ENCODE measurements at places on chromosomes 6 and 20.

DNA sequence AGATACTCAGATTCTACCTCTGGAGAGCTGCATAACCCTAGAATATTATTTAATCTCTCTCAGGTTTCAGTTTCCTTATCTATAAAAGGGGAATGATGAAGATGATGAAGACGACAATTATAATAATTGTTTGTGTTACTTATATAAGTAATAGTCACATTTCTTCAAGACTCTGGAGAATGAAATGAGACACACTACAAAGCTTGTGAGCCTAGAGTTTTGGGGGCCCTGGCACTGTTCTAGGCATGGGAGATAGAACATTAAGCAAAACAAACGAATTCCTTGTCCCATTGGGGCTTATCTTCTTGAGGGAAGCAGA lies 5.4 kb upstream of the ZNF217 start:
- DNase-seq: no peak

- no peak for DNase-seq
Measured at GRCh38 chr6:87333033-87333432, 4.0 kb upstream of the GJB7 start.

- DNase-seq: no peak
Measured at GRCh38 chr20:58514321-58515232, 622 bp downstream of the APCDD1L start.

DNA sequence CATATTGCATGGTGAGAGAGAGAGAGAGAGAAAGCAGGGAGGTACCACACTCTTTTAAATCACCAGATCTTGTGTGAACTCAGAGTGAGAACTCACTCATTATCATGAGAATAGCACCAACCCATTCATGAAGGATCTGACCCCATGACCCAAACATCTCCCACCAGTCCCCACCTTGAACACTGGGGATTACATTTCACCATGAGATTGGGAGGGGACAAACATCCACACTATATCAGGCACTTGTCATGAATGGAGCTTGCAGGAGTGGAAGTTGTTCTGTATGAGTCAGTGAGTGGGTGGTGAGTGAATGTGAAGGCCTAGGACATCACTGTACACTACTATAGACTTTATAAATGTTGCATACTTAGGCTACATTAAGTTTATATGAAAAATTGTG lies 47.7 kb upstream of the RNF182 start:
- DNase-seq: no peak

DNA sequence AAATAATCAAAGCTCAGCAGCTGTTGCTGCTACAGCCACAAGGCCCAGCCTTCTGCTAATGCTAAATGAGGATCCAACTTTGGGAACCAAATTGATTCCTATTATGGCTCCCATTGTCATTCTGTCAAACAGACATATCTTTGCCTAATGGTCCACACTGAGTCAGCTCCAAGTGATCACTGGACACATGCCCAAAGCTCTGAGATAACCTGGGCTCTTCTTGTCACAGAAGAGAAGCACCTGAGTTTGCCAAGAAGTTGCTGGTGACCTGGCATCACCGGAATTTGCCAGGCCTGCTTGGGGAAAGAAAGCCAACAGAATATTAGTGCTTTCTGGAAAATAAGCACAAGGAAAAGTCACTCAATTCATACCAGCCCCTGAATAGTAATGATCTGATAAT lies 5.8 kb downstream of the TNFRSF21 start:
- no peak for DNase-seq

DNA sequence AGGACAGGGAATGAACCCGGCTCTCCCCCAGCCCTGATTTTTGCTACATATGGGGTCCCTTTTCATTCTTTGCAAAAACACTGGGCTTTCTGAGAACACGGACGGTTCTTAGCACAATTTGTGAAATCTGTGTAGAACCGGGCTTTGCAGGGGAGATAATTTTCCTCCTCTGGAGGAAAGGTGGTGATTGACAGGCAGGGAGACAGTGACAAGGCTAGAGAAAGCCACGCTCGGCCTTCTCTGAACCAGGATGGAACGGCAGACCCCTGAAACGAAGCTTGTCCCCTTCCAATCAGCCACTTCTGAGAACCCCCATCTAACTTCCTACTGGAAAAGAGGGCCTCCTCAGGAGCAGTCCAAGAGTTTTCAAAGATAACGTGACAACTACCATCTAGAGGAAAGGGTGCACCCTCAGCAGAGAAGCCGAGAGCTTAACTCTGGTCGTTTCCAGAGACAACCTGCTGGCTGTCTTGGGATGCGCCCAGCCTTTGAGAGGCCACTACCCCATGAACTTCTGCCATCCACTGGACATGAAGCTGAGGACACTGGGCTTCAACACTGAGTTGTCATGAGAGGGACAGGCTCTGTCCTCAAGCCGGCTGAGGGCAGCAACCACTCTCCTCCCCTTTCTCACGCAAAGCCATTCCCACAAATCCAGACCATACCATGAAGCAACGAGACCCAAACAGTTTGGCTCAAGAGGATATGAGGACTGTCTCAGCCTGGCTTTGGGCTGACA lies 28.8 kb upstream of the ZBP1 start:
- DNase-seq: no peak

DNA sequence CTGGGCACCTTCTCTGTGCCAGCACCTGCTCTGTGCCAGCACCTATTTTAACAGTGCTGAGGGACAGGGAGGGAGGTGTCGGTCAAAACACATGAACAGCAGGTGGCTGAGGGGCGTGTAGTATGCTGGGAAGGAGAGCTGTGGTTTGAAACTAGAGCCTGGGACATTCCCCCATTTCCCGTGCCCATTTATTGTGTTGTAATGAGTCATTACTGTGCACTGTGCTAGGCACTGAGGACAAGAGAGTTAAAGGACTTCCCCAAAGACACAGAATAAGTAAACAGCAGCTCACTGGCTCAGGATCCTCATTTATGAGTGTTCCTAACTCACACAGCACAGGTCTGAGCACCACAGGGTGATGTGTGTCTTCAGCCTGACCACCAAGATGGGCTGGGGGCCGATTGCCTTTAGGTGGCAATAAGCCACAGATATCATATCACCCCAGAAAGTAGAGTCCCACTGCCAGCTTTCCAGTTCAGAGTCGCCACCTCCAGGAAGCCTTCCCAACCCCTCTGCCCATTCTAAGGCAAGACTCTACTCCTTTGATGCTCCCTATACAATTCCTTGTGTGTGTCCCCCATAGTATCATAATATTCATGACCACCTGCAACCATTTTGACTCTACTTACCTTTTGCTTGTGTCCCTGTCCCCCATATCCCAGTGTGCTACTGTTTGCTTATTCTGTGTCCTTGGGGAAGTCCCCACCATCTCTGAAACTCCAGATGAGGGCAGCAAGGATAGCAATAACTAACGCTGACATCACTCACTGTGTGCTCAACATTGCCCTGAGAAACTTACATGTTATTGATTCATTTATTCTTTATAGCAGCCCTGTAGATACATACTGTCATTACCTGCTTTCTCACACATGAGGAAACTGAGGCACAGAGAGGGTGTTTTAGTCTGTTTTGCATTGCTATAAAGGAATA lies 87.3 kb downstream of the TOX2 start:
- DNase-seq: peak; percentile 65

DNA sequence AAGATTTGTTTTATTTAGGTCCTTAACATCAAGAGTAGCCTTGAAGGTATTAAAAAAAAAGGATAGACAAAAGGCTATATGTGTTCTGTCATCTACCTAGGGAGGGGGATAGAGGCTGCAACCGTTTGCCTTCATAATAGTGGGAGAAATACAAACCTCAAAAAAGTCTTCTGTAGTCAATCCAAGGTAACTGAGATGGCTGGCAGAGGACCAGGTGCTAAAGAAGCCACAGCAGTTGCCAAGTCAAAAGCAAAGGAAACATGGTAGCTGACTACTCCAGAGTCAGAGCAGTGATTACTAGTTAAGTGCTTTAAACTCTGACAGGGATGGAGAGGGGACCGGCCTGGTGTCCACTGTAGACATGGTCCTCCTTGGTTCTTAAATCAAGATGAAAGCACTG lies 249.4 kb downstream of the PTPRK start:
- no peak for DNase-seq

DNA sequence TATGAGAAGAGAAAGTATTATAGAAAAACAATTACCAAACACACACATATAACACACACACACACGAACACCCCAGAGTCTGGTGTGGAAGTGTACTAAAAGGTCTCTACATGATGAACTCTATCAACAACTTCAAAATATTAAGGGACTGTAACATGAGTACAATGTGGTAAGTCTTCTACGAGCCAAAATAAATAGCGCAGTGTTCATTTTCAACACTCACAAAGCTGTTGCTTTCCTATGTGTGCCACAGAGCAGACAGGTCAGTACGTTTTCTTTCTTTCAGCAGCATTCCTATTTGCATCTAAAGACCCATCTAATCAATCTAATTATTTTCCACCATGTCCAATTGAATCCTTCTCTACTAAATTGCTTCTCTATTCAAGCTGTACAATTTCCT lies 12.1 kb upstream of the CNKSR3 start:
- no peak for DNase-seq

DNA sequence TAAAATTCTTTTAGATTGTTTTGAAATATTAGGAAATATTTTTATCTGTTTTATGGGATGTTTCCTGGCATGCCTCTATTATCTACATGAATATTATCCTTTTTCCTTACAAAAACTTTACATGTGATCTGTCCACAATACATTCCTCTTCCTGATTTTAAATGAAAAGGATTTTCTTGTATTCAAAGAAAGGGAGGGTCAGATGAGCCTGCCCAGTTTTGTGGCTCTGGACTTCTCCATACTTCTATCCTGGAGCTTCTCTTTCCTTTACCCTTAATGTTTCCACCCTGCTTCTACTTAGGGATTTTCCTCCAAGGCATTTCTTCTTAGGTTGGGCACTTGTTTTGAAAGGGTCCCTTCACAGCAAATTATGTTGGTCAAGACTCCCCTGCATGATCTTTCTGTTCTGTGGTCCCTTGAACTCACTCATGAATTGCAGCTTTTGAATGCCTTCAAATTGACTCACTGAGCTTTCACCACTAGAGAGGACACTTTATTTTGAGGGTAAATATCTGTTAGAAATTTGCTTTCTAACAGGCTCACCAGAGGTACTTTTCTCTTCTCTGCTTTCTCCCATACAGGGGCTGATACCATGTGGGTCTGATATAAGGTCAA lies 104.9 kb downstream of the CENPW start:
- DNase-seq: no peak

- DNase-seq: no peak
Measured at GRCh38 chr6:122749451-122750050, 30.0 kb upstream of the FABP7 start.

GRCh38 chr20:38216201-38216600 lies 44.3 kb downstream of the KIAA1755 start:
- no peak for DNase-seq

GRCh38 chr6:108841377-108841855 lies 6.8 kb upstream of the ARMC2 start:
- no peak for DNase-seq

- no peak for DNase-seq
Measured at GRCh38 chr6:101876431-101876830, 482.9 kb downstream of the GRIK2 start.

DNA sequence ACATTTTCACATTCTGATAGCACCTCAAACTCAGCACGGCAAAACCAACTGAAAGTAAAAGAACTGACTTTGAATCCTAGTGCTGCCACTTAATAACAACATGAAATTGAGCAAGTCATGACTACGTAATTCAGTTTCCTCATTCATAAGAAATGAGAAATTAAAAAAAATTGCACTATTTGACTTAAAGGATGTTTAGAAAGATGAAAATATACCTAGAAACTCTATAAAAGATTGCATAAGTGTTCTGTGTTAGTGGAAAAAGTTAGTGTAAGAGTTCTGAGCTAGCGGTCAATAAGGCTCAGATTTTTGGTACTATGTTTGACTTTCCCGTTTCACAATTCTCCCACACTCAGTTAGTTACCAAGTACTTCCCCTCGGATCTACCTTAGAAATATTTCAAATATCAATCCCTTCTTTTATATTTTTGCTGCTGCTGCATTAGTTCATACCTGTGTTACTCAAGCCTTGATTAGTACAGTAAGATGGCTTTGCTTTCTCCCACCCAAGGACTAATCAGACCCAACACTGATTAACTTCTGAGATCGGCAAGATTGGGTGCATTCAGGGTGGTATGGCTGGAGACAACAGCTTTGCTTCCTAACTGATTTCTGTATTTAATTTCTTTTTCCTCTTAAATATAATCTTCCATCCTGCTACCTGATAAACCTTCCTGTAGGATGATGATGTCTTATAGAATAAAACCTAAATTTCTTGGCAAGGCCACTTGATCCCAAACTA lies 25.9 kb downstream of the ECHDC1 start:
- no peak for DNase-seq

DNA sequence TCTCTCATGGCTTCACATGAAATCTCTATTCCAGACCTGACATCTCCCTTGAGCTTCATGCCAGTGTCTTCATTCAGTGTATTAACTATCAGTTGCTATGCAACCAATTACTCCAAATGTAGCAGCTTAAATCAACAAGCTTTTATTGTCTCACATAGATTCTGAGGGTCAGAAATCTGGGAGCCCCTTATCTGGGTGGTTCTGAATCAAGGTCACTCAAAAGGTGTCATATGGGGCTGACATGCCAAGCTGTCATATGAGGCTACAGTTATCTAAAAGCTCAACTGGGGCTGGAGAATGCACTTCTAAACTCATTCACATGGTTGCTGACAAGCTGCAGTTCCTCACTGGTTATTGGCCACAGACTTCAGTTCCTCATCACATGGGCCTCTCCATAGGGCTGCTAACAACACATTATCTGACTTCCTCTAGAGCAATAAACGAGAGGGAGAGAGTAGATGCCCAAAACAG lies 7.3 kb upstream of the CGA start:
- DNase-seq: no peak

DNA sequence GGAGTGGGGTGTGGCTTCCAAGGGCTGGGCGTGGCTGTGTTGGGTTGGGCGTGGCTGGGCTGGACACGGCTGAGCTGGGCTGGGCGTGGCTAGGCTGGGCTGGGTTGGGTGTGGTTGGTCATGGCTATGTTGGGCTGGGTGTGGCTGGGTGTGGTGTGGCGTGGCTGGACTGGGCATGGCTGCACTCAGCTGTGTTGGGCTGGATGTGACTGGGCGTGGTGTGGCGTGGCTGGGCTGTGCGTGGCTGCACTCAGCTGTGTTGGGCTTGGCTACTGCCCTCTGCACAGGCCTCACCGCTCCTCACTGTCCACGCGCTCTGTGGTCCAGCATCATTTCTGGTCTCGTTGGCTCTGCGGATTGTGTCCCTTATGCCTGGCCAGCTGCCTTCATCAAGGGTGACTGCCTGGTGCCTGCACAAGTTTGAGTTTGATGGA lies 43.5 kb upstream of the SLCO4A1 start:
- no peak for DNase-seq

DNA sequence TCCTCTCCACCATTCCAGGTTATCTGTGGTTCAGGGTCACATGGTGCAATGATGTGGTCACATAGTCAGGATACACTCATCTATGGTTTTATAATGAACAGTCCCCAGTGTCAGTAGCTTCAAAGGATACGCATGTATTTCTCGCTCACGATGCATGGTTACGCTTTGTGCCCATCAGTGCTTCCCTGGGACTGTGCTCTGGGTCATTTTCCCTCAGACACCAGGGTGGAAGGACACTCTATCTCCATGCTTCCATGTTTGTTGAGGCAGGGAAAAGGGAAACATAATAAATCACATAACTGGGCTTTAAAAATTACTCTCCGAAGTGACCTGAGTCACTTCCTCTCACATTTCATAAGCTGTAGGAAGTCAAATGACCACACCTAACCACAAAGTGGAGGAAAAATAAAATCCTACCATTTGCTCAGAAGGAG lies 394.8 kb upstream of the NOX3 start:
- no peak for DNase-seq

- DNase-seq: no peak
Measured at GRCh38 chr6:12635813-12636212, 80.8 kb upstream of the PHACTR1 start.

GRCh38 chr6:135675862-135676261 lies 175.6 kb upstream of the PDE7B start:
- DNase-seq: peak; percentile 8

- DNase-seq: no peak
Measured at GRCh38 chr20:11820838-11821237, 96.9 kb upstream of the BTBD3 start.

Data from GM12864 (cell line).